ENCODE measurements at places on chromosomes 3 and 15.

- no peak for DNase-seq
Measured at GRCh38 chr3:69248436-69248835, 126.0 kb upstream of the LMOD3 start.

DNA sequence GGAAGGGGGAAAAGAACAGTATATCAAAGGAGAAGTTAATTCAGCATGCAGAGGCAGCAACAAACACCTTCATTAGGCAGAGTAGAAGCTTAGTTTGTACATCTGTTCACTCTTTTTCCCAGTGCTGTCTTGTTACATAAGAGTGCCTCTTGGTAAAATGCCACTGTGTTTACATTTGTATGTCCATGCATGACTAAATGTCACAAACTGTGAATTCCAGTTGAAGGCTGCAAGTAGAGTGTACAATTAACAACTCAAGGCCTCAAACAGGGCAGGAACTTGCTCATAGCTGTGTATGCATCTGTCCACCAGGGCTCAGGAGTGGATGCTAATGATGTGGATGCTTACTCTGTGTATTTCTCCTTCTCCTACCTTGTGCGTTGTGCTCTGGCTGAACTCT, 214.2 kb upstream of the TPM1 start:
- no peak for DNase-seq

- DNase-seq = no peak
Measured at GRCh38 chr15:62324382-62324781, 159.3 kb upstream of the C2CD4B start.

- peak; percentile 66 for DNase-seq
Measured at GRCh38 chr3:141105828-141106628, 54.9 kb downstream of the SPSB4 start.

GRCh38 chr3:25532431-25533162, 104.5 kb downstream of the RARB start:
- peak; percentile 43 for DNase-seq
